RPMI7951 (cell line): ENCODE measurements at places on chromosomes 3 and 15. TPM values are rescaled to one million over a fixed set of nuclear protein-coding genes. Genes with fewer than 3 reads are reported as not detected.

GRCh38 chr3:5344707-5345106 is 157.2 kb downstream of the EDEM1 start:
- no peak for DNase-seq

GRCh38 chr3:69770976-69771634 is 31.8 kb downstream of the MITF start:
- peak; percentile 28 for DNase-seq

GRCh38 chr3:33699275-33699674 is 18.8 kb downstream of the CLASP2 start:
- no peak for DNase-seq

DNA sequence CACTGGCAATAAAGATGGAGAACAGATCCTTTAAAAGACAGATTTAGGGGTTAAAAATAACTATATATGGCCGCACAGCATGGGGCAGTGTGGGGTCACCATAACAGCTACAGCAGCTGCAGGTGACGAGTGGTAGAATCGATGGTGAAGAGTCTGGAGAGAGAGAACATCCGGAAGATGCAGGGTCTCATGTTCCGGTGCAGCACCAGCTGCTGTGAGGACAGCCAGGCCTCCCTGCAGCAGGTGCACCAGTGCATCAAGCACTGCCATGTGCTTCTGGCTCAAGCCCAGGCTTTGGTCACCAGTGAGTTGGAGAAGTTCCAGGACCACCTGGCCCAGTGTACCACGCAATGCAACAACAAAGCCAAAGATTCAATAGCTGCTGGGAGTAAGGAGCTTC is 93.7 kb upstream of the IMPG2 start:
- DNase-seq: no peak

DNA sequence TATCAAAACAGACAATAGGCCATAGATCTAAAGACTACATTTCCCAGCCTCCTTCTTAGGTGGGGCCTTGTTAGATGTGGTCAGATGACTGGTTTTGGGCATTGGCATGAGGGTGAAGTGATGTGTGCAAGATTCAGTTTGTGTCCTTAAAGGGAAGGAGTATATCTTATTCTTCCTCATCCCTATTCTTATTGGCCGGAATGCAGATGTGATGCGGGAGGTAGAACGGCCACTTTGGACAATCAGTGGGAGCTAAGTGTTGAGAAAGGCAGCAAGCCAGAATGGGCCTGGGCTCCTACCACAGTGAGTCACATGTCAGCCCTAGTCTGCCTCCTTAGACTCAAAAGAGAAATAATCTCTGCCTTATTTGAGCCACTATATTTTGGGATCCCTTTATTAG is 89.8 kb upstream of the MEX3B start:
- peak; percentile 84 for DNase-seq

- DNase-seq: peak; percentile 78
Observed at GRCh38 chr3:10198761-10199649, 34.3 kb downstream of the IRAK2 start.

GRCh38 chr3:146705225-146705624 is 100.1 kb upstream of the PLSCR5 start:
- no peak for DNase-seq

DNA sequence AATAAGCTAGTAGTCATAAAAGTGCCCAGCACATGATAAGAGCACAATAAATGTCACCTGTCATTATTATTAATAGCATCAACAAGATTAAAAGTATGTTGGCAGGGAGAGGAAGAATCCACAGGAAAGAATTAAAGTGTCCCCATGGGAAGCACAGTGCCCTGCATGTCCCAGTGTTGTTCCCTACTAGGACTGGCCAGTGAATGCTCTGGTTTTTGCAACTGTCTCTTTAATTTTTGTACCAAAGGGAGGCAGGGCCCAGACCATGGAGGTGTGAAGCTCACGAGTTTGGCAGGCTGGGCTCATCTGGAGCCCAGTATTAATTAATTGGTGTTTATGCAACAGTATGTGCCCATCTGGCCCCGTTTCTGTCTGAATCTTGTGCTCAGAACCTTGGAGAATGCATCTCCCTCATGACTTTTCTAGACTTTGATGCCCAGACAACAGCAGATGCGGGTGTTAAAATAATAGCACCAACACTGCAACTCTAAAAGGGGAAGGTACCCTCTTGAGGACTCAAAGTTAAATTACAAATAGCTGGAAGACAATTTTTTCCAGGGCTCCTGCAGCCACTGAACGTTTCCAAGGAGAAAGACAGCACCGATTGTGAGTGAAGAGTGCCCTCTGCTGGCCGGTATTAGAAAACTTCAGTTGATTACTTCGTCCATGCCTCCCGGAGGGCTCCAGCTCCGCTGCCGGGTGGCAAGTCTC is 71.9 kb upstream of the SPATA12 start:
- peak; percentile 71 for DNase-seq

DNA sequence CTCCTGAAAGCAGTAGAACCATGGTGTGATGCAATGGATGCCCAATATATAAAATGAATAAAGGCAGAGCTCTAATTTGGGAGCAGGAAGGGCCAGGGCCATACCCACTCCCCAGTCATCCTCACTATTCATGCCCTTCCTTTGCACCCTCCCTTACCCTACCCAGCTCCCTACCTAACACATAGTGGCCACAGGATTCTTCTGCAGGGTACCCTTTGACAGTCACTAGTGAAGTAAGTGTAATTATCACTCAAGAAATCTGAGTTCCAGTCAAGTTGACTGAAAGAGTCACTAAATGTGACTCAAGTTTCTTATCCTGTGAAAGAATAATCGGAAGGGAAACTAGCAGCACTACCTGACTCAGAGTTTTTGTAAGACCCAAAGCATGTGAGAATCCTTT is 69.2 kb downstream of the RASA2 start:
- DNase-seq: no peak

DNA sequence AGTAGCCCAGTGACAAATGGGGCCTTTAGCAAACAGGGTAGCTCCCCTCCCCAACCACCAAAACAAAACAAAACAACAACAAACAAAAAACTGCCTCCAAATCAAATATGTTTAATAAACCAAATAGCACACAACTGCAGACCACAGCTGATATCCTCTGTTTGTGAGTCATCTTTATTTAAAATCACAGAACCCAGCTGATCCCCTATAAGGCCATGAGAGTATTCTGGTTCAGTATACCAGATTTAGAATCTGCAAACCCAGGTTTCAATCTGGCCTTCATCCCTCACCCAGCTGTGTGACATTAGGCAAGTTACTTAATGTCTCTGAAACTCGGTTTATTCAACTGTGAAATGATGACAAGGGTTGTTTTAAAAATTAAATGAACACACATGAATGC is 124.5 kb downstream of the SUCLG2 start:
- DNase-seq: peak; percentile 61

DNA sequence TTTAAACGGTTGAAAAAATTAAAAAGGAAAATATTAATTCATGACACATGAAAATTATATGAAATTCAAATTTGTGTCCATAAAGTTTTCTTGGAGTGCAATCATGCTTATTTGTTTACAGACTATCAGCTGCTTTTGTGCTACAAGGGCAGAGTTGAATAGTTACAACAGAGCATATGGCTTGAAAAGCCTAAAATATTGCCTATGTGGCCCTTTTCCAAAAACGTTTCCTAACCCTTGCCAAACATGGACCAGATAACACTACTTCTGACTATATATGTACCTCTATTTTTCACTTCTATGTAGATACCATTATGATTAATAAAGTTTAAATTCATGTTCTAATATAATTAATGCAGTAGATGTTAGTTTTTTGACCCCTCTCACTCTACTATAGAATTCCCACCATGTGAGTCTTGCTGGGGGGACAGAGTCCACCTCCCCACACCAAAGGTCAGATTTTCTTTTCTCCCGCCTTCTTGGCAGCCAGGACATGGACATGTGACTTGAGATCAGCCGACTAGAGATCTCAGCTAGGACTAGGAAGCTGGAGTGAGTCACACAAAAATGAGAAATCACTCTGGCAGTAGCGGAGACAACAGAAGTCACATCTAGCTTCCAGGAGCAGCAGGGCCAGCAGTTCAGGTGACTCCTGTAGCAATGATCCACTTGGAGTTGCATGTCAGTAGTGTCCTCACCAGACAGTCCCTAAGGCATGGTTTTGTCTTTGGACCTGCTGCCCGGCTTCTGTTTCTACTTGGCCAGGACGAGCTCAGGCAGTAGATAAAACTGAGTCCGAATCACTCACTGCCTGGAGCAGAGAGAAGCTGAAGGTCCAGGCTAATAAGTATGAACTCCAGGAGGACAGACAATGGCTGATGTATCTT is 22.4 kb downstream of the CIAO2A start:
- peak; percentile 78 for DNase-seq

GRCh38 chr15:87618203-87618725 is 638.3 kb downstream of the NTRK3 start:
- peak; percentile 54 for DNase-seq

DNA sequence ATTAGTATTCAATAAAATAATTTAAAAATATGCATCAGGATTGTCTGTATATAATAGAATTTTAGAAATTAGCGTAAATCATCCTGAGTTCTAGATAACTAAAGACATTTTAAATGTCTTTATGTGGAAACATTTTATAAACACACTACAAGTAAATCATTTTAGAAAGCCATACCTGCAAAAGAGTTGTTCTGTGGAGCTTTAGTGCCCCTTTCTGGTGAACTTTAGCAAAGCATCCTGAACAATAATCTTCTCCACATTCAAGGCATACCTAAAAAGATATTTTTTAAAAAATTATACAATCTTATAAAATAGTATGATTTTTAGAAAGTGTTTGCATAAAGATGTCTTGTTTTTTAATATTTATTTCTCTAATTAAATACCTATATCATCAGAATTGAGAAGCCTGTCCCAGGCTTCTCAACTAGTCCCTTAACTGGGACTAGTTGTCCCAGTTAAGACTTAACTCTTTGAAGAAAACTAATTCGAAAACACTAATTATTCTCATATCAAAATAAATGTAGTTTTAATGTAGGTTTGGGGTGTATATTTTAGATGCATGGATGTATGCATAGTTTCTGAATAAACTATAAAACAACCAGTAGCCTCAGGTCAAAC is 29.7 kb downstream of the ZBBX start:
- peak; percentile 10 for DNase-seq

GRCh38 chr15:59340325-59340724 is 32.3 kb downstream of the MYO1E start:
- DNase-seq: no peak

- DNase-seq: no peak
Observed at GRCh38 chr15:74762791-74763150, 14.1 kb downstream of the CYP1A2 start.

DNA sequence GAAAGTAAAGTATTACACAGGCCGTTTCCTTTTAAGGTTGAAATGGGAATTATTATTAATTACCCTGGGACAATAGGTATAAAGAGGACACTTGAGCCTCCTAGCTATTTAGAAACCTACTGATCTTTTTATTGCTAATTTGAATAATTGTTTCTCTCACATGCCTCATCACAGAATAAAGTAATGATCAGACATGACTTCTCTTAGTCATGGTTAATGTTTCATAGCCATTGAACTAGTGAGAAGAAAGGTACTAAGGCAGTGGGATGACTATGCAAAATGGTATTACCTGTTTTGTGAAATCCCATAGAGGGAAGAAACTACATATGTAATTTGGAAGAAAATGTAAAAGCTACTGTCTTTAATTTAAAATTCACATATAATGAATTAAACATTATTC is 85.6 kb downstream of the EPHA6 start:
- DNase-seq: no peak

DNA sequence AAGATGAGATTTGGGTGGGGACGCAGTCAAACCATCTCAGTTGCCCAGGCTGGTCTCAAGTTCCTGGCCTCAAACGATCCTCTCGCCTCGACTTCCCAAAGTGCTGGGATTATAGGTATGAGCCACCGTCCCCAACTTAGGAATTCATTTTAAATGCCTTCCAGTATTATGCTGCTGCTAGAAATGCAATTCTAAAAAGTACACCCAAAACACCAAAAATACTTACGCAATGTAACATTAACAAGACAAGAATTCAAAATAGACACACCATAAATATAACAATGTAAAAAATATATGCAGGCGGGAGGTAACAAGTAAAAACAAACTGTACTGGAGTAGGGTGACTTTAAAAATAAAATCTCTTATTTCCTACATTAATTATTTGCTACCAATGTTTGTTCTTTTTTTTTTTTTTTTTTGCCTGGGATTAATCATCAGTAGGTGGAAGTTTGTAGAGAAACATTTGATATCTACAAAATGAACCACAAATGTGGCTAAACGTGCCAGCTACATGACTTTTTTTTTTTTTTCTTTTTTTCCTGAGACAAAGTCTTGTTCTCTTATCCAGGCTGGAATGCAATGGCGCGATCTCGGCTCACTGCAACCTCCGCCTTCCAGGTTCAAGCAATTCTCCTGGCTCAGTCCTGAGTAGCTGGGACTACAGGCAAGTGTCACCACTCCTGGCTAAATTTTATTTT is 56.8 kb downstream of the SETMAR start:
- DNase-seq: no peak

- no peak for DNase-seq
Observed at GRCh38 chr3:126873416-126873815, 109.5 kb upstream of the PLXNA1 start.

- DNase-seq: no peak
Observed at GRCh38 chr3:136943436-136943835, 14.3 kb upstream of the IL20RB start.

DNA sequence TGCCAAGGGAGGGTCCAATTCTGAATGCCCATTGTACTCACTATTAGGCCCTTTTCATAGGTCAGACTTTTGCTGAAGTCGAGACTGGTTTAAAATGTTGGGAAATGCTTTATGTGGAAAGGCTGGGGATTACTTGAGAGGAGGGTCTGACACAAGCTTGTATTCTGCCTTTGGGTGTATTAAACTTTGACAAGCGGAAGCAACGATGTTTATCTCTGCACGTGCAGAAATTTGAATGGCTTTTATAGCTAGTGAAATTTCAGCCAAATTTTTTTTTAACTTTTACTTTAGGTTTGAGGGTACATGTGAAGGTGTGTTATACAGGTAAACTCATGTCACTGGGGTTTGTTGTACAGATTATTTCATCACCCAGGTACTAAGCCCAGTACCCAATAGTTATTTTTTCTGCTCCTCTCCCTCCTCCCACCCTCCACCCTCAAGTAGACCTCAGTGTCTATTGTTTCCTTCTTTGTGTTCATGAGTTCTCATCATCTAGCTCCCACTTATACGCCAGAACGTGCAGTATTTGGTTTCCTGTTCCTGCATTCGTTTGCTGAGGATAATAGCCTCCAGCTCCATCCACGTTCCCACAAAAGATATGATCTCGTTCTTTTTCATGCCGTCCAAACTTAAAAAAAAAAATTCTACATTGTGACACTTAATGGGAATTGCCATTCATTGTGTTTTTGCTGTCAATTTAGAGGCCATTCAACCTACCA is 223.0 kb upstream of the BHLHE40 start:
- no peak for DNase-seq

Gene TTLL13
- total RNA-seq: not detected in 2 replicates

Gene GOLGA6L10
- 0.10 and 0.24 TPM in 2 replicates for total RNA-seq

Gene ABI3BP
- total RNA-seq: 0.29 and 0.48 TPM in 2 replicates

Gene CLDN16
- not detected in 2 replicates for total RNA-seq

Gene CSPG4
- total RNA-seq: 31.4 and 52.5 TPM in 2 replicates

Gene ERC2
- 0.10 and 0.24 TPM in 2 replicates for total RNA-seq

Gene CACNA2D2
- under 0.01 TPM in 1 of 2 replicates, not detected in the other for total RNA-seq

Gene LRRC31
- not detected in 2 replicates for total RNA-seq

Gene C3orf49
- total RNA-seq: not detected in 2 replicates
